Fibroblast of skin of left biceps (primary cell): ENCODE measurements at places on chromosomes 4 and X.

DNA sequence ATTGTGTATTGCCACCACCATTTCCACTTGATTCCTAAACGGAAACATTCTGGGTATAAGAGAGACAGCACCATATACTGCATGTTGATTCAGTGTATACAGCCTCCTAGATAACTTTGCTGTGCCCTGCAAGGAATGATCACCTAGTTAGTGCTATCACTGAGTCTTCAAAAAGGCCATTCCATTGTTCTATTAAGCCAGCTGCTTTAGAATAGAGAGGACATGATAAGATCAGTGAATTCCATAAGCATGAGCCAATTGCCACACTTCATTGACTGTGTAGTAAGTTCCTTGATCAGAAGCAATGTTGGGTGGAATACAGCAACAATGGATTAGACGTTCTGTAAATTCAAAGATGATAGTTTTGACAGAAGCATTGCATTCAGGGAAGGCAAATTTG, 1047.3 kb downstream of the PCDH18 start:
- no peak for DNase-seq

GRCh38 chrX:14697451-14697850, 168.1 kb downstream of the GLRA2 start:
- DNase-seq = no peak

DNA sequence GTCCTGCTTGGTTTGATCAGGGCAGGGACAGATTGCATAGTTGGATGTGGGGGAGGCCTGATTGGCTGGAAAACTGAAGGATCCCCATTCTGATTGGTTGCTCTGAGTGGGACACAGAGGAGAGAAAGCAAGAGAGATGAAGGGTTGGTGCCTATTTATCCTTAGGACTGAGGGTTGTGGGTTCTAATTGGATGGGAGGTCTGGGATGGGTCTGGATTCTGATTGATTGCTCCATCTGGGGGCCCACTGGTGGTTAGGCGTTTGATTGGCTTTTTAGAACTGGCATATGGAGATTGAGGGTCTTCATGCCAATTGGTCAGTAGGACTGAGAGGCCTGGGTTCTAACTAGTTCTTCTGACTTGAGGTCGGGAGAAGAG, 644 bp upstream of the EBP start:
- no peak for DNase-seq

GRCh38 chr4:184782731-184783373, 42.9 kb downstream of the ACSL1 start:
- no peak for DNase-seq

DNA sequence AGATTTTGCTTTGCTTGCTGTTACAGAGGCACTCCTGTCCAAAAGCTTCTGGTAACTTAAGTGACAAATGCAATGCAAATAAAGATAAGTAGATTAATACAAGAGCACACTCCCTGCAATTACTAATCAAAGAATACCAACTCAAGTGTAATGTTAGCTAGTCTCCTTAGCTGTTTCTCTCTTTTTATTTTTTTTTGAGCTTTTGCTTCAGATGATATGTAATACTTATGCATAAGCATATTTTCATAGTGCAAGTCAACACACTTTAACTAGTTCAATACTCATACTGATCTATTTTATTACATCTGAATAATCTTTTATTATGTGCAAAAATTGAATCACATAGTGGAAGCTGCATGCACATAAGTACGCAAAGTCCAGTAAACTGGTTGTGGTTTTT, 2.7 kb downstream of the SLC7A11 start:
- DNase-seq = no peak

- peak; percentile 19 for DNase-seq
Observed at GRCh38 chr4:106869551-106869950, 166.6 kb downstream of the DKK2 start.

DNA sequence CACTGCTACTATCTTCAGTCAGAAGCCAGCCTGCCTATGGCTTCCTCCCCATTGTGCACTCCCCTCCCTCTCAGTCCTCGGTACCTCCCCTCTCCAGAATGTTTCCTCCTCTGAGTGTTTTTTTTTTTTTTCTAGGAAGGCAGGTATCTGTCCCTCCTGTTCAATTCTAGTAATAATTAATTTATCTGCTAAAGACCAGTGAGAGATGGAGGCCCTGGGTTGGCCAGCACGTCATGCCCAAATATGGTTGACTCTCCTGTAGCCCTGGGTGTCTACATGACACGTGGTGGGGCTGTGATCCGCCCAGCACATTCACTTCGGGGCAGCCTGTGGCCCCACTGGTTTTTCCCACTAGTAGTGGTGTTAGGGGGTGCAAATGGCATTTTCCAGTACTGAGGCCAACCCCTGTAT, 1.8 kb downstream of the FLNA start:
- no peak for DNase-seq
